Mesendoderm (in vitro differentiated cells): ENCODE measurements at places on chromosomes 1 and 21.

- H3K4me1 ChIP-seq: no peaks in the 10 kb centered on the region
- peak; percentile 82 for DNase-seq
- H3K36me3 ChIP-seq: no peaks in the 10 kb centered on the region
- H3K27ac ChIP-seq: no peak overlapping the region
- no peak overlapping the region for H3K4me3 ChIP-seq
- H3K27me3 ChIP-seq: no peaks in the 10 kb centered on the region
Observed at GRCh38 chr1:8348777-8349472, 31.0 kb downstream of the SLC45A1 start.

- no peaks in the 10 kb centered on the region for H3K27me3 ChIP-seq
- no peak for DNase-seq
- no peak overlapping the region for H3K4me3 ChIP-seq
- H3K4me1 ChIP-seq: peaks cover 13% of the 10 kb centered on the region
- no peaks in the 10 kb centered on the region for H3K36me3 ChIP-seq
Observed at GRCh38 chr1:161364332-161364731, 3.3 kb downstream of the CFAP126 start.

DNA sequence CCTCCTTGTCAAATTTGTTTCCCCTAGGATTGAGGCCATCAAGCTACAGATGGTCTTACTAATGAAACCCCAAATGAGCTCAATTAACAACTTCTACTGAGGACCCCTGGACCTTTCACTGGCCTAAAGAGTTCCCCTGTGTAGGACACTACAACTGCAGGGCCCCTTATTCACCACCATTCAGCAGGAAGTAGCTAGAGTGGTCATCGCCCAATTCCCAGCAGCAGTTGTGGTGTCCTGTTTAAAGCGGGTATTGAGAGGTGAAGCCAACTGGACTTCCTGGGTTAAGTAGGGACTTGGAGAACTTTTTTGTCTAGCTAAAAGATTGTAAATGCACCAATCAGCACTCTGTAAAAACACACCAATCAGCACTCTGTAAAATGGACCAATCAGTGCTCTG lies 1466.9 kb downstream of the KCNT2 start:
- DNase-seq: peak; percentile 29
- H3K27me3 ChIP-seq: no peaks in the 10 kb centered on the region
- H3K4me3 ChIP-seq: no peak overlapping the region
- no peaks in the 10 kb centered on the region for H3K4me1 ChIP-seq

- peak overlapping the region; percentile 16 for H3K27ac ChIP-seq
- peaks cover 3% of the 10 kb centered on the region for H3K4me1 ChIP-seq
- no peaks in the 10 kb centered on the region for H3K27me3 ChIP-seq
- no peaks in the 10 kb centered on the region for H3K36me3 ChIP-seq
- no peak overlapping the region for H3K4me3 ChIP-seq
Observed at GRCh38 chr1:38476111-38476849, 383.3 kb downstream of the RRAGC start.

GRCh38 chr1:9894115-9894514 lies 16.0 kb downstream of the CTNNBIP1 start:
- no peak for DNase-seq
- no peak overlapping the region for H3K4me3 ChIP-seq
- H3K36me3 ChIP-seq: no peaks in the 10 kb centered on the region
- no peak overlapping the region for H3K27ac ChIP-seq
- H3K27me3 ChIP-seq: no peaks in the 10 kb centered on the region

GRCh38 chr1:115640384-115640783 lies 1.4 kb upstream of the VANGL1 start:
- H3K27me3 ChIP-seq: no peaks in the 10 kb centered on the region
- H3K4me3 ChIP-seq: no peak overlapping the region
- H3K27ac ChIP-seq: no peak overlapping the region
- no peaks in the 10 kb centered on the region for H3K36me3 ChIP-seq
- DNase-seq: no peak

DNA sequence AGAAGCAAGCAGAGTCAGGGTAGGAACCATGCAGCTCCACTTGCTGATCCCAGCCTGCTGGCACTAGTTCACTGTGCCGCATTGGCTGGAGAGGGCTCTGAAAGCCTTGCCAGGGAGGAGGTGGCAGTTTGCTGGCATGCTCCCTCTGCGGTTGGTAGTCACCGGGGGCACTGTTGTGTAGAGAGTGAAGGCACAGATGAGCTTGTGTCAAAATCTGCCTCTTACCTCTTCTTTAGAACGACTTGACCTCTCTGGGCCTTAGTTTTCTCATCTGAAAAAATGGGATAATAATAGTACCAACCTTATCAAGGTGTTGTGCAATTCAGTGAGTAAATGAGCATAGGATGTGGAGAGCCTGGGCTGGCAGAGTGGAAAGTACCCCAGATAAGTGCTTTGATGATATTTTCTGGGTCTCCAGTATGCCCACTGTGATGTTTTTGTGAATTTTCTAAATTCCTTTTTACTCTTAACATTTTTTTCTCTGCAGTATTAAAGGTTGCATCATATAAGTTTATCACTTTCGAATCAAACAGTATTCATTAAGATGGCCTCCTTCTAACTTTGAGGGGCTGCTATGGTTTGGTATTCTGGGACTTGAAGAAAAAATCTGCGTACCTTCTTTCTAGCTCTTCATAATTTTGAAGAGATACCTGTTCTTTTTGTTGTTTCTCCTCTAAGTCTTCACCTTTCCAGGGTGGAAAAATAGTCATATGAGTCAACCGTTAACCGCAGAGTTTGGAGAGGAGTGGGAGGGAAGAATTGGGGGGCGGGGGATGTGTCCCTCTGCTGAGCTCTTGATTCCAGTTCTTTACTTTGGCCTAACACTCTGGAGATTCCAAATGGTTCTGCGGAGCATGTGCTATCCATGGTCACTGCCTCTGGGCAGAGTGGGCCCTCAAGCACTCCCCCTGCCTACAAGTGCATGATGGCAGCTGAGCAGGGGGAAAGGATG lies 26.8 kb downstream of the SZRD1 start:
- H3K4me3 ChIP-seq: no peak overlapping the region
- H3K27ac ChIP-seq: no peak overlapping the region
- H3K4me1 ChIP-seq: no peaks in the 10 kb centered on the region
- no peak for DNase-seq

- peaks cover 2% of the 10 kb centered on the region for H3K4me1 ChIP-seq
- no peak for DNase-seq
- no peak overlapping the region for H3K4me3 ChIP-seq
Observed at GRCh38 chr1:232174306-232174705, 455.6 kb downstream of the SIPA1L2 start.

DNA sequence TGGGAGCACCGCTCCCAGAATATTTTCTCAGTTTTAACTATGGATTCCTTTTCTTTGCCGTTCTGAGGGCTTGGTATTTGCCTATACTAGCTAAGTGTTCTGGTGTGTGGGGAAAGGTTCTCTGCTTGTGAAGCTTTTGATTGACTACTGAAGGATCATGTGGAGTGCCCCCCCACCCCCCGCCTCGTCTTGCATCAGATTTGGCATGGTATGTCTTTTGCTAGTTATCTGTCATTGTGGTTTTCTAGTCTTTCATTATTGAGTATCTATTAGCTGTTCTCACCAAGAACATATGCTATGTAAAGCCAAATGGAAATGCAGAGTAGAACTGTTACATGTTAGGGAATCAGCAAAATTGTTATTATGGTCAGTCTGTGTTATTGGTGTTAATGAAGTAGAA lies 58.3 kb downstream of the MACF1 start:
- no peaks in the 10 kb centered on the region for H3K36me3 ChIP-seq
- no peak overlapping the region for H3K4me3 ChIP-seq
- no peak overlapping the region for H3K27ac ChIP-seq
- H3K4me1 ChIP-seq: no peaks in the 10 kb centered on the region
- no peaks in the 10 kb centered on the region for H3K27me3 ChIP-seq

DNA sequence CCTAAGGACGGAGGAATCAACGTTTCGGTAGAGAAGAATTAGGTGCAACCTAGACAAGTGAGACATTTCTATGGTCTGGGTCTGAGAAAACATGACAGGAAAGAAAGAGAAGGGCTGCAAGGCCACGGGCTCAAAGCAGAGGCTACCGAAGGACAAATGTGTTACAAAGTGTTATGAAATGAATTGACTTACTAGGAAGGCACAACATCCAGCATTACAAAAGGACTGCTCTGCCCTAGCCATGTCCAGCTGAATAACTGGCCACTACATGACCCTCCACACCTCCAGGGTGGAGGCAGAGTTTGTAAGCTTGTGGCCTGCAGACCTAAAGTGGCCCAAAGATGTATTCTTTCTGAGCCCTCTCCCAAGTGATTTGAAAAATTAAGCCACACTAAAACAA lies 133.6 kb downstream of the GDAP2 start:
- no peaks in the 10 kb centered on the region for H3K4me1 ChIP-seq
- H3K27me3 ChIP-seq: no peaks in the 10 kb centered on the region
- no peaks in the 10 kb centered on the region for H3K36me3 ChIP-seq
- DNase-seq: no peak
- H3K27ac ChIP-seq: no peak overlapping the region

DNA sequence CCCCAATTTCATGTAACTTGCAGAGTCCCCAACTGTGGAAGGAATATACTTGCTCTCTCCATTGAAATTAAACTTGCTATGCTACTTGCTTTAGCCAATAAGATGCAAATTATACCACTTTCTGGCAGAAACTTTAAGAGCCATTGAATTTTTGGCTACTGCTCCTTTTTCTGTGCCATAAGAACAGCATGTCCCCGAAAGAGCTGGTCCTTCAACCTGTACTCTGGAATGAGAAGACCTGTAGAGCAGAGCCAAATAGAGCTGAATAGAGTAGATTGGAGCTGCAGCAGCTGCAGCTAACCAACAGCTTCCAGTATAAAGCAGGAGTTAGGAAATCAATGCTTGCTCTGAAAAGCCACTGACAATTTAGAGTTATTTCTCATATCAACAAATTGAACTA lies 472.3 kb upstream of the B3GALT2 start:
- no peak overlapping the region for H3K27ac ChIP-seq
- no peaks in the 10 kb centered on the region for H3K36me3 ChIP-seq
- no peak overlapping the region for H3K4me3 ChIP-seq
- H3K4me1 ChIP-seq: no peaks in the 10 kb centered on the region
- no peaks in the 10 kb centered on the region for H3K27me3 ChIP-seq
- DNase-seq: no peak

DNA sequence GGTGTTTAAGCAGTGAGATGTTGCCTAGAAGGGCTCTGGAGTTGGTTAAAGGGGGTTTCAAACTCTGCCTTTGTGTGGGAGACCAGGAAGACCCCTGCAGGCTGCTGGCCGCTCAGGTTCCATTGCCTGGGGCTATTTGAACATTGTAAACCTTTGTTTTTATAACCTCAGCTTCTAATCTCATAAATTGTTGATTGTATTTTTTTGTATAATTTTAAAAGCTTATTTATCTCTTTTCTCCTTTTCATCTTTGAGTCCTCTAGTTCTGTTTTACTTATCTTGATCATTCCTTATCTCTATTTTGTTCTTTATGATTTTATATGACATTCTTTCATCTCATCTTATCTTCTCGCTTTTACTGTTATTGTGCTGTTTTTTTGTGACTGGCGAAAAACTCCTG lies 45.5 kb upstream of the SOX13 start:
- H3K4me1 ChIP-seq: peaks cover 5% of the 10 kb centered on the region
- H3K4me3 ChIP-seq: no peak overlapping the region
- no peaks in the 10 kb centered on the region for H3K27me3 ChIP-seq
- DNase-seq: peak; percentile 53

DNA sequence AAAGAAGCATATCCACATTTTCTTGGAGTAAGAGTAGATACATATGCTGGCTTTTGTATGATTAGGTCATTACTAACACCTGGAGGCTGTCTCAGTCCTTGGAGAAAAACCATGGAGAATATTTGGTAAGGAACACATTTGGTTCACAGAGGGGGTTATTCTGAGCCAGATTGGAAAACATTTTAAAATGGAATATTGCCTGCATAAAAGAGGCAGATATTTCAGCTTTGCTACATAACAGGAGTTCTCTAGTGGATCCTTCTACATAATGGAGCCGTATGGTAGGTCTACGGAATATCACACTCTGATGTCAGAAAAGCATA lies 415.1 kb downstream of the ADGRL2 start:
- H3K36me3 ChIP-seq: no peaks in the 10 kb centered on the region
- H3K4me1 ChIP-seq: no peaks in the 10 kb centered on the region
- no peaks in the 10 kb centered on the region for H3K27me3 ChIP-seq

GRCh38 chr1:31568895-31569595 lies 7.3 kb upstream of the TINAGL1 start:
- no peaks in the 10 kb centered on the region for H3K36me3 ChIP-seq
- DNase-seq: no peak
- H3K4me1 ChIP-seq: peaks cover 2% of the 10 kb centered on the region
- H3K4me3 ChIP-seq: no peak overlapping the region

GRCh38 chr1:93865253-93865652 lies 13.8 kb downstream of the DNTTIP2 start:
- no peaks in the 10 kb centered on the region for H3K27me3 ChIP-seq
- peaks cover 3% of the 10 kb centered on the region for H3K4me1 ChIP-seq
- H3K36me3 ChIP-seq: peaks cover 2% of the 10 kb centered on the region
- no peak overlapping the region for H3K4me3 ChIP-seq
- no peak overlapping the region for H3K27ac ChIP-seq
- no peak for DNase-seq

GRCh38 chr1:221724931-221725605 lies 16.8 kb downstream of the DUSP10 start:
- no peak for DNase-seq
- no peak overlapping the region for H3K4me3 ChIP-seq
- no peaks in the 10 kb centered on the region for H3K27me3 ChIP-seq
- no peaks in the 10 kb centered on the region for H3K4me1 ChIP-seq

DNA sequence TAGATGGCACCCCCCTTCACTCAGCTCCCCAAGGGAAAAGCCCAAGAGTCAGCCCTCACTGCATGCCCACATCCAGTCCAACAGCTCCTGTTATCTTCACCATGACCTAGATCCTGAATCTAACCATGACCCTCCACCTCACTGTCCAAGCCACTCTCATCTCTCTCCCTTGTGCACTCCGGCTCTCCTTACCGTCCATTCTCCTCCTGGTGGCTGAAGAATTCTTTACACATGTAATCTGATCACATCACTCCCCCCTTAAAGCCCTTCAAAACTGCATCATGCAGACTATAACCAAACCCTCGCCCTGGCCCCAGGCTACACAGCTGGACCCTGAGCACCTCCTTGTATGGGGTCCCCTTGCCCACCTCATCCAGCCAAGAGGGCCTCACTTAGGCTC lies 14.0 kb upstream of the PAQR7 start:
- no peak overlapping the region for H3K4me3 ChIP-seq
- H3K36me3 ChIP-seq: no peaks in the 10 kb centered on the region
- H3K4me1 ChIP-seq: peaks cover 5% of the 10 kb centered on the region
- H3K27ac ChIP-seq: no peak overlapping the region
- DNase-seq: peak; percentile 21

- no peaks in the 10 kb centered on the region for H3K36me3 ChIP-seq
- H3K4me1 ChIP-seq: no peaks in the 10 kb centered on the region
- H3K27ac ChIP-seq: no peak overlapping the region
- no peak overlapping the region for H3K4me3 ChIP-seq
- DNase-seq: no peak
- no peaks in the 10 kb centered on the region for H3K27me3 ChIP-seq
Observed at GRCh38 chr1:239742416-239743109, 349.1 kb upstream of the FMN2 start.

- H3K27me3 ChIP-seq: no peaks in the 10 kb centered on the region
- no peak overlapping the region for H3K27ac ChIP-seq
- no peaks in the 10 kb centered on the region for H3K36me3 ChIP-seq
- peaks cover 3% of the 10 kb centered on the region for H3K4me1 ChIP-seq
- no peak for DNase-seq
Observed at GRCh38 chr1:29861922-29862321, 625.6 kb downstream of the PTPRU start.
